ENCODE measurements at places on chromosomes 1 and 21. TPM values are rescaled to one million over a fixed set of nuclear protein-coding genes. Genes with fewer than 3 reads are reported as not detected.

GRCh38 chr1:182113879-182114626 is 52.5 kb upstream of the ZNF648 start:
- DNase-seq, result no peak

- no peak for DNase-seq
Measured at GRCh38 chr1:241810769-241811405, 37.1 kb upstream of the EXO1 start.

DNA sequence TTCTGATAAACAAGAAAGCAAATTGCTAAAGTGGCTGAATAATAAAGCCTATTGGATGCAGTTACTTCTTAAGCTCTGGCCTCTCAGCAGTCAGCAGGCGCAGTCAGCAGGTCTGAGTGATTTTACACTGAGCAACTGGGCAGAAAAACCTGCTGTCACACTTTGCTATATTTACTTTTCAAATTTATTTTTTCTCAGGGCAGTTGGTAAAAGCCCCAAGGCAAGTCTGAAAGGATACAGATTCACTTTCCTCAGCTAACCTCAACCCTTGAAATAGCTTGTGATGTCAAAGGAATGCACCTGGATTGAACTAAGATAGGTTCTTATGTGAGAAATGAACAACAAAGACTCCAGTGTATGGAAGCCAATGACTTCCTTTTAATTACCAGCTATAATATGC is 34.0 kb downstream of the ATP5PF start:
- no peak for DNase-seq

The UMODL1 gene
- total RNA-seq, result 0.22 TPM

DNA sequence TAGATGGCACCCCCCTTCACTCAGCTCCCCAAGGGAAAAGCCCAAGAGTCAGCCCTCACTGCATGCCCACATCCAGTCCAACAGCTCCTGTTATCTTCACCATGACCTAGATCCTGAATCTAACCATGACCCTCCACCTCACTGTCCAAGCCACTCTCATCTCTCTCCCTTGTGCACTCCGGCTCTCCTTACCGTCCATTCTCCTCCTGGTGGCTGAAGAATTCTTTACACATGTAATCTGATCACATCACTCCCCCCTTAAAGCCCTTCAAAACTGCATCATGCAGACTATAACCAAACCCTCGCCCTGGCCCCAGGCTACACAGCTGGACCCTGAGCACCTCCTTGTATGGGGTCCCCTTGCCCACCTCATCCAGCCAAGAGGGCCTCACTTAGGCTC is 14.0 kb upstream of the PAQR7 start:
- DNase-seq, result no peak

DNA sequence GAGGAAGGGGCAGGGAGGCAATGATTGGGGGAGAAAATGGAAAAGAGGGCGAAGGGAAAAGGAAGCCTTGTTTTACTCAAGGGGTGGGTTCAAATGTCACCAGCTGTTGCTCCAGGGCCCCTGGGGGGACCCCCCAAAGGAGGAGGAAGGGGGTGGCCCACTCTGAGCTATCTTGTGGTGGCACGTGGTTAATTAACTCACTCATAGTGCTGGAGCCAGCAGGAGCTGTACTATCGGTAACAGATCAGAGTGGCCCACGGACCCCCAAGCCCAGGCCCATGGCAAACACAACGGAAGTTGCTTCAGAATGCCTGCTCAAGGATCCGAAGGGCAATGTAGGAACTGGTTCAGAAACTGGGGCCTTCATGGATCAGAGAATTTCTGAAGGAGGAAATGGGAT is 7.2 kb downstream of the TFF2 start:
- DNase-seq, result no peak
